Stimulated activated CD8-positive, alpha-beta memory T cell treated with anti-CD3 and anti-CD28 coated beads, Interleukin-2, amount 100 ng/mL, for 1 hour (primary cell): ENCODE measurements at places on chromosomes 12 and 14.

- no peak for DNase-seq
Measured at GRCh38 chr14:103662591-103662990, 33.6 kb downstream of the KLC1 start.

- no peak for DNase-seq
Measured at GRCh38 chr12:39037115-39037514, 131.7 kb upstream of the CPNE8 start.

DNA sequence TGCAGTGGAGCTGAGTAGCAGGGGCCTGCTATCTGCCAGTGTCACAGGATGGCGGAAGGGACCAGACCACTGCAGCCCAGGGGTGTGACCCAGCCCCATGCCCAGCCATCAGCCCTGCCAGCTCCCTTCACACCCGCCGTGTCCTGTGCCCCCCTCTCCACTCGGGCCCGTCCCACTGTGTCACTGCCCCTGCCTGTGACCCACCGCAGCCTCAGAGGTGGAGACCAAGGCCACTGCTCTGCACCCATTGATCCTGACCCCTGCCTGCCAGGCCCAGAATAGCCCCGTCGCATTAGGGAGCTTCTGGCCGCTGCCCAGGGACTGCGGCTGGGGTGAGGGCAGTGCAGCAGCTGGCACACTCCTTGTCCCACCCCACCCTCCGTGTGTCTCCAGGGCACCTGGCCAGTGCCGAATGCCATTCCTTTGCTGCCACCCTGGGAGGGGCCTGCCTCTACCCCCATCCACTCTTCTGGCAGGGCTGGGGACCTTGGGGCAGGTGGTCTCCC lies 2.1 kb upstream of the CRIP2 start:
- no peak for DNase-seq

GRCh38 chr12:106246891-106247673 lies 738 bp downstream of the CKAP4 start:
- DNase-seq, result peak; percentile 25

DNA sequence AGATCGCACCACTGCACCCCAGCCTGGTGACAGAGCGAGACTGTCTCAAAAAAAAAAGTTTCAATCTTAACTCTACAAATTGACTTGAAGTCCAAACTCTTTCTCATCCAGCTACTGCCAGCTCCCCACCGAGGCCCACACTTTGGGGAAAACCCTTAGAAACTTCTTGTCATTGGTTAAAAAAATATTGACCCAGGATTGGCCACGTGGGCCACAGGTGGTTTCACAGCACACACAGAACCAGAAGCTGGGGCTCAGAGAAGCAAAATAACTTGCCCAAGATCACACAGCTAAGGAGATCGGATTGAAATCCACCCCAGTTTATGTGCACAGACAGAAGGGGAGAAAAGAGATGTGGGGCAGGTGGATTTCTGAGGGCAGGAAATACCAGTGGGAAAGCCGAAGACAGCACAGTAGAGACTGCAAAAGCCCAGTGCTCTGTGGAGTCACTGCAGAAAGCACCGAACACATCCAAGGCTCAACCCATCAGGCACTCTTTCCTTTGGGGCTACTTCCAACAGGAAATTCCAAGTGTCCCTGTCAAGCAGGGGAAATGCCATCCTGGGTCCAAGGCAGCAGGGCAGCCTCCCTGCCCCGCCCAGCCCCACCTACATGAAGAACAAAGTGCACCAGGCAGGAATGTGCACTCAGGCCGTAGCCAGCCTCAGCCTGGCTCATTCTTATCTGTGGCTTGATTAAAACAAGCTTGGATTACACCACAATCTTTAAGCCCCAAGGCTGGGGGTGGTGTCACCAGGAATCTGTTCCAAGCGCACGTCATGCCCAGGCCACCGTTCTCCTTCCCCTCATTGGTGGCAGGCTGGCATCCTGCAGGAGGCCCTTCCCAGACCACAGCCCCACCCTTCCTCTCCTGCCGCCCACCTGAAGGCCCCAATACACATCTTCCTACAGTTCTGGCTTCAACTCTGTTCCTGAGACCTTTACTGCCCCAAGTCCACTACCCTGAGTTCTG lies 72.5 kb downstream of the ITPK1 start:
- DNase-seq, result no peak

GRCh38 chr12:58007875-58008274 lies 66.5 kb downstream of the ATP23 start:
- no peak for DNase-seq

- no peak for DNase-seq
Measured at GRCh38 chr14:22739423-22739822, 27.1 kb upstream of the OXA1L start.

- DNase-seq, result no peak
Measured at GRCh38 chr14:67584978-67585377, 15.1 kb downstream of the PIGH start.

GRCh38 chr14:98140862-98141530 lies 1131.0 kb downstream of the BCL11B start:
- DNase-seq, result no peak

DNA sequence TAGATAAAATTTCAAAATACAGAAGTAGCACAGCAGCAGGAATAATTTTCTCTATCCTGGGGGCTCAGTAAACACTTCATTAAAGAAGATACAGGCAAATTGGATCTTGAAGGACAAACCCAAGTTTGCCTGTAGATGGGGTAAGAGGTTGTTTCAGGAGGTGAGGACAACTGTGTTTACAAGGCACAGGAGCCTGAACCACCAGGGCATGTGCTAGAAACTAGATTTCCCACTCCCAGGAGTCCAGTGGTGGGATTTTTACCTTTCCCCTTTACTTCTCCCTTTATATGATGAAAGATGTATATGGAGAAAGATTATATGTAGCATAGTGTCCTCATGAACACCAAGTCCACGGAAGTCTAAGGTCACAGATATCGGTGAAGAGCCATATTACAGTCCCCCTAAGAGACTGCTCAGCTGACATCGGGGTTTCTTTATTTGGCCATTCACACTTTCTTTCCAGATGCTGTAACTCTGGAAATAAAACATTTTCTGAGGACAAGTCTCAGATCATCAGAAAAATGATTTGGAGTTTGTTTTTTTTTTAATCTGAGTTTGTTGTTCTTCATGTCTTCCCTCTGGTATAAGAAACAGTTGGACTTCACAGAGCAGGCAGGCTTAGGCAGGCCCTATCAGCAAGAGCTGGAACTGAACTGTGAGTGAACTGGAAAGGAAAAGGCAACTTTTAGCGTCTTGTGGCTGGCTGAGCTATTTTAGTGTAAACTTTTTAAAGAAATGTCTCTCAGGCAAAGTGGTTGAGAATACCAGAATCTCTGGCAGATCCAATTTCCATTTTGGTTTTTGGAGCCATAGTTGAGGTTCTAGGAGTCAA lies 8.0 kb upstream of the EVL start:
- DNase-seq, result no peak

DNA sequence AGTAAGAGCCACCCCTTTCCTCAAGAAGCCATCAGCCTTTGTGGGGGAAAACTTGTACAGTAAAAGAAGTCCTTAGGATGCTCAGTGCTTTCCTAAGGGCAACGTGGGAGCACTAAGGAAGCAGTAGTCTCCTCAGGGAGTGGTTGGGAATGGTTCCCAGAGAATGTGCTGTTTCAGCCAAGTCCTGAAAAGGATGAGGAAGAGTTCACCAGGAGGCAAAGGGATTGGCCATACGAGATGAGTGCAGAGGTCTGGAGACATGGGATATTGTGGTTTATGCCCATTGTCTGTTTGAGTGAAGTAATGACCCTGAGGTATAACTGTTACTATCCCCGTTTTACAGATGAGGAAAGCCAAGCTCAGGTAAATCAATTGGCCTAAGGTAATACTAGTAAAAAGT lies 86.0 kb upstream of the ATF1 start:
- DNase-seq, result no peak

DNA sequence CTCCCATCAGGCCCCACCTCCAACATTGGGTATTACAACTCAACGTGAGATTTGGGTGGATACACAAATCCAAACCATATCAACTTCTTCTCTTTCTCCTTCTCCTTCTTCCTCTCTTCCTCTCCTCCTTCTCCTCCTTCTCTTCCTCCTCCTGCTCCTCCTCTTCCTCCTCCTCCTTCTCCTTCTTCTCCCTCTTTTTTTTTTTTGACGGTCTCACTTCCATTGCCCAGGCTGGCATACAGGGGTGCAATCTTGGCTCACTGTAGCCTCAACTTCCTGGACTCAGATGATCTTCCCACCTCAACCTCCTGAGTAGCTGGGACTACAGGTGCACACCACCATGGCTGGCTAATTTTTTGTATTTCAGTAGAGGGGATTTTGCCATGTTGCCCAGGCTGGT lies 11.4 kb upstream of the NUBPL start:
- no peak for DNase-seq

- no peak for DNase-seq
Measured at GRCh38 chr14:57038689-57039088, 228.4 kb upstream of the OTX2 start.

GRCh38 chr12:122395319-122395718 lies 27.1 kb downstream of the CLIP1 start:
- DNase-seq, result no peak

DNA sequence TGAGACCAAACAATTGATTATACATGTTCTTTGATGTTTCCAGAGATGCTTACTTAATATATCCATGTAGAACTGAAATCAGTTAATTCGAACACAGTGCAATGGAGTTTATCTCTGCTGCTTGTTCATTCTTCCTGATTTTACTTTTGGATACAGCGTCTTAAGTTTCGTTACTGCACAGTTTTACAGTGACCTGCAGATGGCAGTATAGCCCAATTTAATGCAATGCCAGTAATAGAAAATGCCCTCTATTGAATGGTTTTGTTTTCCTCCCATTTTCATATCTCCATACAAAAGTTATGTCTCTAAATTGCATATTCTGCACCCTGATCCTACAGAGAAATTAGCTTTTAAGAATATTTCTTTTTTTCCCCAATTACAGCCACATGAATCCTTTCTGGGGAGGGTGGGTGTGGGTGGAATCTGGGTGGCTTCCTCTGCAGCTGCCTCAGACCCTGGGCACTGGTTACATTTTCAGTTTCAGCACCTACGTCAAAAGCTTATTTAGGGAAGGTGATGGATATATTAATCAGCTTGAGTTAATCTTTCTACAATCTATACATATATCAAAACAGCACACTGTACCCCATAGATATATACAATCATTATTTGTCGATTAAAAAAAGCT lies 101.1 kb upstream of the DCD start:
- no peak for DNase-seq

DNA sequence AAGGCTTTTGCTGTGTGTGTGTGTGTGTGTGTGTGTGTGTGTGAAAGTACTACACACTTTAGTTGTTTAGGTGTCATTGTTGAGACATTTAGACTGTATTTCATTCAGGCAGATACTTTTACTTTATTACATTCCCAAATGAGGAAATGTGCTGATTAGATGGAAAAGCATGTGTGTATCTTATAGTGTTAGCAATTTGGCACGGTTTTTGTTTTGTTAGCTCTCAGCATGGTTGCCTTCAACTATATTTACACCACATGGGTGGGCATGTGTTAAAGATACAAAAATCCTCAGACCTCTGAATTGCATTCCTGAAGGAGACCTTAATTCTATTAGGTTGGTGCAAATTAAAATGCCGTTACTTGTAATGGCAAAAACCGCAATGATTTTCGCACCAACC lies 879.5 kb downstream of the DIO2 start:
- DNase-seq, result no peak

DNA sequence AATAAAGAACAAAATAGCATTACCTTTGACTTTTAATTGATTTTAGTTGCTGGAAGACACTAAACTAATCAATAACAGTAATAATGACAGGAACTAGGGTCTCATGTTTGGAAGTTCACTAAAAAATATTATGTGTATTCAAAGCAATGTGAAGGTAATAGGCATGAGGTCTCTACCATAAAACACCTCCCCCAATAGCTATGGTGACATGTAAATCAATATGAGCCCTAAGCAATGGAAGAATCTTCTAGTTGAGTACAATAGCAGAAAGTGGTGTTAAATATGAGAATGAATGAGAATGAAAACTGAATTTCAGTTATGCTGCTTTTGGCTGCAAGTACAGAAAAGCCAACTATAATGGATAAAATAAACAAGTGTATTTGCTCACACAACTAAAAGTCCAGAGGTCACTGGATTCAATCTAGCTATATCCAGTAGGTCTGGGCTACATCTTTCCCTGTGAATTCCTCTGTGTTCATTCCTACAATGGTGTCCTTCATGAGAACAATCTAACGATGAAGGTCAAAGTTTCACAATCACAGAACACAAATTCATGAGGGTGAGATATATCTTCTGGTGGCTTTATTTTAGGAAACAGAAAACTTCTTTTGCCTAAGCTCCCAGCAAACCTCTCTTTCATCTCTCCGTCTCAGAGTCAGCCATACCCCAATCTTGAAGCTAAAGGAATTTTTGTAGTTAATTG lies 728.0 kb downstream of the FSCB start:
- no peak for DNase-seq

GRCh38 chr12:15662303-15662980 lies 126.7 kb downstream of the EPS8 start:
- DNase-seq, result no peak

DNA sequence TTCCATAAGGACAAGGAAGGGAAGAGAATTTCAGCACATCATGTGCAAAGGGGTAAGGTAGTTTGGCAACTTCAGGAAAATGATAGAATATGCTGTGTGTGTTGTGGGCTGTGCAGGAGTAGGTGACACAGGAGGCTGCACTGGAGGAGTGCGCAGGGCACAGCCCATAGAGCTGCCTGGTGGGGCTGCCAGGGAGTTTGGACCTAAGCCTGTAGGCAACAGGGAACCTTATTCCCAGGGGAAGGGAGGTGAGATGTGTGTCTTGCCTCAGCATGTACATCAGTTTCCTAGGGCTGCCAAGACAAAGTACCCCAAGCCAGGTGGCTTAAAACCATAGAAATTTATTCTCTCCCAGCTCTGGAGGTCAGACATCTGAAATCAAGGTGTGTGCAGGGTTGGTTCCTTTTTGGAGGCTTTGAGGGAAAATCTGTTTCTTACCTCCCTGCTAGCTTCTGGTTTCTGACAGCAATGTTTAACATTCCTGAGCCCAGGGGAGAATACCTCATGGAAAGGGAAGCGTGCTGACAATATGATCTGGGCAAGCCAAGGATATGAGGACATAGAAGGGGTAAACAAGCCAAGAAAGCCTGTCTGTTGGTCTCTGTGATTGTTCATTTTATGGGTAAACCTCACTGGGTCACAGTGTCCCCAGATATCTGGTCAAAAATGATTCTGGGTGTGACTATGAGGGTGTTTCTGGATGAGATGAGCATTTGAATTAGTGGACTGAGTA lies 174.0 kb upstream of the NTF3 start:
- DNase-seq, result no peak

- DNase-seq, result no peak
Measured at GRCh38 chr12:47577206-47577989, 128.4 kb downstream of the RPAP3 start.

- DNase-seq, result no peak
Measured at GRCh38 chr12:127819056-127819455, 447.9 kb upstream of the TMEM132C start.
